ENCODE measurements at places on chromosomes 1 and 21.

- no peak for DNase-seq
These were observed 9.8 kb downstream of the TXNDC12 start for GRCh38 chr1:52045236-52045635.

GRCh38 chr1:218339267-218339831 is 5.8 kb upstream of the TGFB2 start:
- DNase-seq = peak; percentile 49

DNA sequence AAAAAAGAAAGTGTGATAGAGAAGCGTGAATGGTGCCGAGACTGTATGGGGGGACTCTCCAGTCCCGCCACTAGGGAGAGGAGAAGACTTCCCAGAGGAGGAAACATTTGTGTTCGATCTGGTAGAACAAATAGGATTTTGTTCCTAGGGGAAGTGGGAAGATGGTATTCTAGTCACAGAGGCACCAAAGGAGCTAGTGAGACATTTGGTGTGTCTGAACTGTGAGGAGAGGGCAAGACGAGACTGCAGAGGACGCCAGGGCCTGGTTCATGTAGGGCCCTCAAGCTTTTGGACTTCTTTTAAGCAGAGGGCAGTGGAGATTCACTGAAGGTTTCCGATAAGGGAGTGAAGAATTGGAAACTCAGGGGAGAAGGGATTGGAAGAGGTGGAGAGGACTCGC is 2.9 kb downstream of the BTBD19 start:
- DNase-seq = no peak

DNA sequence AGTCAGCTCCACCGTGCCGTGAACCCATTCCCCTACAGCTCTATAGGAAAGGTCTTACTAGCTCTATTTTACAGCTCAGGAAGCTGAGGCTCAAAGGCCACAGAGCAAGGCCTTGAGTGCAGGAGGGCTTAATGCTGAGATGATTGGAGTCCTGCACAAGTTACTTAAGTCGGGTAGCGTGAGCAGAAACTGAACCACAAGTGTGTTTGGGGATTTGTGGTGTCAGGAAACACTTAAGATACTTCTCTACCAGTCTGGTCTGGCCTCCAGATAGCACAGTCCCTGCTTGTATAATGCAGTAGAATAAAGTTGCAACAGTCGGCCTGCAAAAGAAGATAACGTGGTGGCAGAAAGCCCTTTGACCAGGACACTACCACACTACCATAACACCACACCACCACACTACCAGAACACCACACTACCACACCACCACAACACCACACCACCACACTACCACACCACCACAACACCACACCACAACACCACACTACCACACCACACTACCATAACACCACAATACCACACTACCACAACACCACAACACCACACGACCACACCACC is 118.1 kb downstream of the SPSB1 start:
- DNase-seq = no peak

DNA sequence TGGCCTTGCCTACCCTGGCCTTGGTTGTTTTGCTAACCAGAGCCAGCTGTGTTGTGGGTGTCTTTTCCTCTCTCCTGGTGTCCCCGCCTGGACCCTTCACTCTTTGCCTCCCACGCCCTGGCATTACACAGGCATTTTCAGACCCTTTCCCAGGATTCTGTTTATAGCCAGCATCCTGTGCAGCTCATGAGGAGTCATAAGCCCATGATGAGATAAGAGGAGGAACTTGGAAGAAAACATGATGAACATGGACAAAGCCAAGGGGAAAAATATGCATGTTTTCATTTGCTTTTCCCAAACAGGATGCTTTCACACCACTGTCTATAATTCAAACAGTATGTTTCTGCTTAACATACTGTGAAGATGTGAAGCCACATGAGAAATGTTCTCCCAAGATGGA is 18.7 kb upstream of the WARS2 start:
- DNase-seq = no peak

DNA sequence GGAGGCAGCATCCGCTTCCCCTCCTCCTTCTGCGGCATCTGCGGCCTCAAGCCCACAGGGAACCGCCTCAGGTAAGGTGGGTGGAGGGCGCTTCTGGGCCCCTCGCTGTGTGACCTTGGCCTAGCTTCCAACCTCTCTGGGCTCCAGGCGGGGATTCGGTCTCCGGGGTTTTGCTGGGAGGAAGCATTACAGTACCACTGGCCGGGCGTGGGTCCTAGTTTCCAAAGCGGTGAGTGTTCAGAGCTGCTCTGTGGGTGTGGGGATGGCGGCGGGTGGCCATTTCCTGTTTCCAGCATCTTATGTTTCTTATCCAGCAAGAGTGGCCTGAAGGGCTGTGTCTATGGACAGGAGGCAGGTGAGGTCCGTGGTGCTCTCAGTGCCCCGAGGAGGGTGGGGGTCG is 11.6 kb downstream of the FAAH start:
- no peak for DNase-seq

GRCh38 chr1:234777856-234778220 is 167.9 kb upstream of the IRF2BP2 start:
- DNase-seq = no peak

Data from SHP77 (cell line).